ENCODE measurements at places on chromosomes 1 and 21.

DNA sequence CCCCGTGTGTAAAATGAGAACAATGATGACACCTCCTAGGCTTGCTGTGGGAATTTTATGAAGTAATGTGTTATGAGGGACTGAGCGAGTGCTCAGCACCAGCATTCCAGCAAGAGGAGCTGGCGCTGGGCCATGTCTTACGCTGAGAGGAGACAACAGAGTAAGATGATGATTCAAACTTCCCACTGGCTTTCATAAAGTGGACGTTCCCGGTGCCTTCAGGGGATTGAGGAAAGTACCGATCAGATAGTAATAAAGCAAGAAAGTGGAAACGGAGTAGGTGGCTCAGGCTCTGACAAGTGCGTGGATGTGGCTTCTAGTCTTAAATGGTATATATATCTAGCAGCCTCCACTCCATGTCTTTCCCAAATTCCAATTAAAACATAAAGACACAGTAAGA lies 23.8 kb downstream of the EPHA10 start:
- DNase-seq = no peak

GRCh38 chr1:193069748-193070385 lies 10.5 kb downstream of the RO60 start:
- DNase-seq = no peak

GRCh38 chr21:40139636-40140035 lies 272.4 kb downstream of the PCP4 start:
- DNase-seq = no peak

- peak; percentile 63 for DNase-seq
These were observed 21.6 kb downstream of the ROR1 start for GRCh38 chr1:63795455-63795854.

DNA sequence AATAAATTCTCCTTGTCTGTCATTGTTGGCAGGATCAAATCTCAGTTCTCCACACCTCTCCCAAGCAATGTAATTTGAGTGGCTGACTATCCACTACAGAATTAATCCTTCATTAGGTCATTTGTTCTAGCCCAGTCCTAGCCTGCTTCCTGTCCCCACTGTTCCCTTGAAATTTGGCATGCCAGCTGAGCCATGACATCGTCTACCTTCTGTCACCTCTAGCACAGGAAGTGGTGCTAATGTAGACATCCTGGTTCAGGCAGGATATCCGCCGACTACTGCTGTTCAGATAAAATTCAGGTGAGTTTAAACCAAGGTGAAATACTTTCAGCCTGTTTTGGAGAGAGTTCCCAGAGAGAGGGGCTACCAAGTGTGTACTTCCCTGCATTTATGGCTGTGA lies 5.9 kb downstream of the CHRM3 start:
- no peak for DNase-seq

GRCh38 chr21:33268393-33268736 lies 2.2 kb downstream of the IL10RB start:
- DNase-seq = no peak

Measured in right lung (tissue), 10 donors.